ENCODE measurements at places on chromosomes 4 and X.

DNA sequence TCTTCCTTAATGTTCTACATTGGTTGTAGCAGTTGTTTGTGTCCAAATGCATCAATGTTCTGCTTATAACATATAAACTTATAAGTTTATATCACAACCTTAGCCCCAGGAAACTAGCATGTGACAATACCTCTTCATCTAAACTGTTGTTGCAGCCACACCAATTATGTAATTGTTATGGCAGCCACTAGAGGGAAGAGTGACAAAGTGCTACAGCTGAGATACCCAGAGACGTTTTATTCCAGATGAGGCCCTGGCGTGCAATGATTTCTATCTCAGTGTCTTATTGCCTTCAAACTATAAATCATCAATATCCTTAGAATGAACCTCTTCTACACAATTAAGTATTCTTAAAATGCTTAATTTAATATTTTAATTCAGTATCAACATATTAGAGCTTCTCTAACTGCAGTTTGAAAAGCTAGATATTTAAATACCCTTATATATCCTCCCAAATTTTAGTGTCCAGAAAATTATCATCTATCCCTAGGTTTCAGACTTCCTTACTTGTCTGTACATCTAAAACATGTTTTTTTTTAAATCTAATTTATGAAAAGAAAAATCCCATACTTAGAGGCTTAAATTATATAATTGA is 171.6 kb downstream of the PCDH10 start:
- DNase-seq: no peak

- DNase-seq: no peak
These were observed 13.3 kb upstream of the PITX2 start for GRCh38 chr4:110636171-110636679.

GRCh38 chrX:130523460-130524394 is 121.9 kb downstream of the RBMX2 start:
- DNase-seq: no peak

DNA sequence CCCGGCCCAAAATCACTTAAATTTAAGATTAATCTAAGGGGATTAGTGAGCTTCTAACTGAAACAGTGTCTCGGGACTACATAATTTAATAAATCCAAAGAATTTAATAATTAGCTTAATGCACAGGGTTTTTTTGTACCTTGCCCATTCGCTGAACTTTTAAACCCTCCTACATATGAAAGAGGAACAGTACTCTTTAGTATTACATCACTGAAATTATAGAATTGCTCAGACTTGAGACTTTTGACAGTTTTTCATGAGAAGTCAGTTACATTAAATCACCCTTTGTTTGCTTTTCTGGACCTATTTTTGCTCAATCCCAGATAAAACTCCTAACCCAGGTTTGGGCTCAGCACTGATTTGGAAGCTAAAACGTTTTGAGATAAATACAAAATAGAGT is 2.4 kb upstream of the TADA2B start:
- DNase-seq: no peak
